ENCODE measurements at places on chromosomes 12 and 14.

GRCh38 chr12:105748806-105749600 is 389.8 kb downstream of the NUAK1 start:
- no peak for DNase-seq

DNA sequence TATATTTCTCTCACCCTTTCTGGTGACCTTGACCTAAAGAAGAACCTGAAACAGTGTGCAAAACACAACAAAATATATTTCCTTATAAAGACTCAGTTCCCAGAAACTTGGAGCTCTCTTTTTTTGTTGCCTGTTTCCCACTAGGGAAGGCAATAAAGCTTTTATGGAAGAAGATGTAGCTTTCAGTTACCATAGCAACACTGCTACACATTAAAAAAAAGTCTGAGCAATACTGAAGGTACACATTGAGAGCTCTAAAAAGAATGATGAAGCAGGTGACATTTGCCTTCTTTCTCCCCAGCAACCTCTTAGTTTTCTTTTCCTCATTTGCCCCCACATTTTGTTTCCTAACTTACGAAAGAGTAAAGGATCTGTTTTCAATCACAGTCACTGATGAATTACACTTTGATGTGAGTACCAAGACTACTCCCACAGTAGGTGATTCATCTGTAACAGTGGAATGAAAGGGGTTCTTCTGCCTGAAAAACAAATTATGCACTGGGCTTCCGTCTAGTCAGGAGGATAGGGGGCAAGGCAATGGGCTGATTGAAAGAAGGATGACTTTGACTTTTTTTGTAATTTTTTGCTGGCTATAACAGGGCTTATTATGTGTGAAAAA is 1.1 kb upstream of the CATSPERB start:
- DNase-seq: no peak

GRCh38 chr12:41919048-41919447 is 225.6 kb downstream of the GXYLT1 start:
- DNase-seq: no peak

DNA sequence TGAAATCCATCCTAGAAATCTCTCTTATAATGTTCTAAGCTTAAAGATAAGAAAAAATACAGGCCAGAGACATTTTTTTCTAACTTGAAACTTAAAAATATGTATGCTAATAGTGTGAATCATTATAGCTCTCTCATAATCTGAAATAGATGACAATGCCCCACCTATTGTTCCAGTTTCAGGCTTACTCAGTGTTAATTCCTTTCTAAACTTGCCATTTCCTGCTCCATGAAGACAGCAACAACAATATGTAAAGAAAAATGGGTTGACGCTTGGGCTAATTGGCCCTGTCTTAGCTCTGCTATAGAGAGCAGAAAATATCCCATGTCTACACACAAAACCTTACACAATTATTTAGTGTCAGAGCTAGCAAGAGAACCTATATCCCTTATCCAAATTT is 37.1 kb downstream of the LMO3 start:
- DNase-seq: no peak

DNA sequence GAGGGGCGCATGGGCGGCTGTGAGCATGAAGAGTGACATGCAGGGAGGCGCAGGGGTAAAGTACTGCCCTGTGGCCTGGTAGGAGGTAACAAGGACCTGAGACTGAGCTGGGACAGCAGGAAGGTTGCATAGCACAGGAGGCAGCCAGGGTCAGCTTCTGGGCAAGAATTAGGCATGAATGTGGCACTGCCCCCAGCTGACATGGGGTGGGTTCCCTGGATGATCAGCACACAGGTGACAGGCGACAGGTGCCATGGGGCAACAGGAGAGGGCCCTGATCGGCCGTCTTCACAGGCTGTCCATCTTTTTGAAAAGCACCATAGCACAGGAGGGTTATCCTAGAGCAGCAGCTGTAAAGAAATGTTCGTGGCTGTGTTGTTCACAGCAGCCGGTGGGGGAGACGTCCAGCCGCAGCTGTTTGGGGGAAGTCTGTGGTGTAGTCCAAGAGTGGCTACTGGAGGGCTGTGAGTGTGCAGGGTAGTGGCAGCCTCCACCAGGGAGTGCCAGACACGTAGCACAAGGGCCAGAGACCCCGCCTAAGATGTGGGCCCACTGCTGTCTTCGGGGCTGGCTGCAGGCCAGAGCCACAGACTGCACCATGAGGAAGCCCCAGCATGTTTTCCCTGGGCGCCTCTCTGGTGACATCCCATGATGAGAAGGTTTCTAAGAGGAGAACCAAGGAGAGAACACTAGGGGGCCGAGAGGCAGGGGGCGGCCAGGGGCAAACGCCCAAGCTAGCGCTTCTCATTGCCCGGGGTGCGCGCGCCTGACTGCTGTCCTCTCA is 8.4 kb downstream of the CLBA1 start:
- peak; percentile 60 for DNase-seq

GRCh38 chr14:106605548-106606448 is 1079.4 kb downstream of the TMEM121 start:
- DNase-seq: peak; percentile 33

DNA sequence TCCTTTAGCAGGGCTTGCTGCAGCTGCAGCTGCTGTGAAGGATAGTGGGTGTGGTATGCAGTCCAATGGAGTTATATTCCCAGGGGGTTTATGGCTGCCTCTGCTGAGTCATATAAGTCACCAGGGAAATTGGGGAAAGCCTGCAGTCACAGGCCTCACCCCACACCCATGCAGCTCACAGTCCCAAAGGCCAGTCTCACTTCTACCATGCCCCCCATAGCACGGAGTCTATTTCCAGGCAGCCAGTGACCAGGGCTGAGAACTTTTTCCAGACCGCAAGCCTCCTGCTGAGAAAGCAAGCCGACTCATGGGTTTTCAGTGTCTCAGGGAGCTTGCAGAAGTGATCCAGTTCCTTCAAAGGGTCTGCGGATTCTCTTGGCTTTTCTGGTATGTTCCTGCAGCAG is 322.4 kb upstream of the CLEC14A start:
- DNase-seq: no peak
